Adipocyte (in vitro differentiated cells): ENCODE measurements at places on chromosomes 6 and 20.

- no peak for DNase-seq
Measured at GRCh38 chr6:34496103-34496685, 30.3 kb downstream of the PACSIN1 start.

- DNase-seq: no peak
Measured at GRCh38 chr6:16184129-16184528, 54.3 kb upstream of the GMPR start.

- no peak for DNase-seq
Measured at GRCh38 chr6:65081756-65082155, 625.3 kb downstream of the EYS start.

GRCh38 chr20:22848364-22848763 lies 186.7 kb upstream of the SSTR4 start:
- DNase-seq: no peak
